ENCODE measurements at places on chromosomes 16 and 17.
A peak's percentile ranks its signal among the peaks of the same experiment; 100 is the strongest.

DNA sequence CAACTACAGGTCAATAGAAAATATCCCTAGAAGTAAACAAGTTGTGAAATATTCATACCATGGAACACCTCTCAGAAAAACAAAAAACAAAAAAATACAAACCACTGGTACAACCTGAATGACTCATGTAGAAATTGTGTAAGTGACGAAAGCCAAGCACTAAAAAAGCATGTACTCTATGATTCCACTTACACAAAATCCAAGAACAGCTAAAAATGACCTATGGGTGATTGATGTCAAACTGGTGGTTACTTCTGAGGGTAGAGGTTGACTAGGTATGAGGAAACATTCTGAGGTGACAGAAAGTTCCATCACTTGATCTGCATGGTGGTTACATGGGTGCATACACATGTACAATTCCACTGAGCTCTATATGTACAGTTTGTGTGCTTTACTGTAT is 31.1 kb downstream of the DHRS7C start:
- DNase-seq: no peak

GRCh38 chr17:29640981-29641642 is 18.4 kb upstream of the CORO6 start:
- no peak for DNase-seq

GRCh38 chr17:30969989-30970830 is 629 bp upstream of the RNF135 start:
- peak; percentile 46 for DNase-seq

- no peak for DNase-seq
Measured at GRCh38 chr16:86858501-86858900, 280.2 kb downstream of the FOXL1 start.

- no peak for DNase-seq
Measured at GRCh38 chr17:5580969-5581368, 3.3 kb downstream of the NLRP1 start.

- no peak for DNase-seq
Measured at GRCh38 chr16:70682239-70683145, 3.4 kb downstream of the MTSS2 start.

DNA sequence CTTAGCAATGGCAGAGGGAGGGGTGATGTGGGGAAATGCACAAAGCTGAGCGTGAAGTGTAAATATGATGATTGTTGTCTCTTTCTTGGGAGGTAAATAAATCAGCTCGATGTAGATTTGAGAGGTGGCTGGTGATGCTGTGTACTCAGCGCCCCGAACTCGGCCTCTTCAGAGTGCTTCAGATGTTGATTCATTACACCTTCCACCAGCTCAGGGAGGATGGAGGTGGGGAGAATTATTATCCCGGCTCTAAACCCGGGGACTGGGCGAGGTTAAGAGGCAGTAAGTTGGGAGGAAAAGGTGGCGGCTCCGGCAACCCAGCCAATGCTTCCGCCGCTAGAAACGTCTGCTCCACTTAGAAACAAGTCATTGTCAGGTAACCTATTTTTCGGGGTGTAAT is 86.5 kb downstream of the RPA1 start:
- no peak for DNase-seq

DNA sequence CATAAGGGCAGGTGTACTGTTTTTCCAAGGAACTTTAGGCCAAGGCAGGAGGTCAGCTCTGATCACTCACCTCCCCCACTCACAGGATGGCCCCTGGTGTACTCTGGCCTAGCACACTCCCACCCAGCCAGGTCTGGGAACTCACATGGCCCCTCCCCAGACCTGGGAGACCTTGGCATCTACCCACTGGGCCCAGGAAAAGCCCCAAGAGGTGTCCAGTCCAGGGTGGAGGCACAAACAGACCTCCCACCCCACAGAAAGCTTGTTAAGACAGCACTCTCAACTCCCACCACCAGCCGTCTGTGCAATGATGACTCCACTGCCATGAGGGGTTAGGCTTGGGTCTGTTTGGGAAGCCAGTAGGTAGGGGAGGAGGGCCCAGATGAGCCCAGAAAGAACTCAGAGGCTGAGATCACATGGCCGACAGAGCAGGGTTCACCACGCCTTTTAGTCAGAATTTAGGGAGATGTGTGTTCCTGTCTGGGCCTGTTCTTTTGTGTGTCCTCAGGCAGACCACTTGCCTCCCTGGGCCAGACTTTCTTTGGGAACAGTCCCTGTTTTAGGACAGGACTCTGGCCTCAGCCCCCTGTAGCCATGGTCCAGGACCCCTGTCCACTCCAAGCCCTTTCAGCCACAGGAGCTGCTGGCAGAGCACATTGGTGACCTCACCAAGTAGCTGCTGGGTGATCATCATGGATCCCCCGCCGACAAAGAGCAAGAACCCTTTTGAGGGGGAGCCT is 12.1 kb upstream of the CBFB start:
- DNase-seq: no peak

- DNase-seq: no peak
Measured at GRCh38 chr17:2347805-2348685, 10.7 kb downstream of the SGSM2 start.

- no peak for DNase-seq
Measured at GRCh38 chr16:68737046-68737729, at the start of gene CDH1. Gene CDH1 (plus strand): TSS chr16:68737292. CDS start chr16:68737416, 124 bp downstream.

- DNase-seq: no peak
Measured at GRCh38 chr17:54935471-54935870, 33.0 kb downstream of the COX11 start.

- no peak for DNase-seq
Measured at GRCh38 chr17:7586673-7587419, 3.0 kb downstream of the SOX15 start.

GRCh38 chr16:68040506-68041288 is 17.6 kb downstream of the DUS2 start:
- DNase-seq: peak; percentile 84

GRCh38 chr17:72342627-72343527 is 222.1 kb downstream of the SOX9 start:
- no peak for DNase-seq

DNA sequence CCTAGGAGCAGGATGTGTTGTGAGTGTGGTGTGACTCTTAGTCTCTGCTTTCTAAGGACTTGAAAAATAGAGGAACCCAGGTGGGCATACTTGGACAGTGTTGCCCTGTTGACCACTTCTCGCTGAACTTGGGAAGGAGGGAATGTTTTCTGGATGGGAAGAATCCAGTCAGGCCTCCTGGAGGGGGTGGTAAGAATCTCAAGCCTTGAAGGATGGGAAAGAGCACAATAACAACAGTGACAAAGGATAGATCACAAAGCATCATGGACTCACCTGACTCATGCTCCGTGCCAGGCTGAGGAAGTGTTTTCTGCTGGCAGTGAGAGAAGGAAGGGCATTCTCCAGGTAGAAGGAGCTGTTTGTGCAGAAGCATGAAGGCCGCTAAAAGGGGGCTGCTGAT is 8.4 kb downstream of the KAT8 start:
- no peak for DNase-seq

DNA sequence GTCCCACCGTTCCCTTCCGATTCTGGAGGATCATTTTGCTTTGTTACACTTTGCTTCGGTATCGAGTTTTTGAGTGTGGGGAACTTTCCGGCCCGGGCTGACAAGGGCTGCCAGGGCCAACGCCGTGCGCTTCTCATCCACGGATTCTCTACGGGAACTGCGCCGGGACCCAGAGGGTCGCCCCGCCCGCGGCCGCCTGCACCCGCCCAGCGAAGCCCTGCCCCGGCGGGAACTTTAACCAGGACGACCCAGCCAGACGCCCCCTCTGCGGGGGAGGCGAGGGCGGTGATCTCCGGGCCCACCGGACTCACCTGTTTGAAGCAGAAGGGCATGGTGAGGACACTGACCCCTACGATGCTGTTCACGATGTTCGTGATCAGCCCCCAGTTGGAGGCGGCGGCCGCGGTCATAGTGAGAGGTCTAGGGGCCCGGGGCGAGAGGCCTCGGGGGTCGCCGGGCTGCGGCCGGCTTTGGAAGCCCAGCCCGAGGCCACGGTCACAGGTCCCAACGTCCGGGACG is 536 bp downstream of the SLC38A10 start:
- DNase-seq: peak; percentile 21

- no peak for DNase-seq
Measured at GRCh38 chr16:2025878-2026460, 733 bp upstream of the NHERF2 start.

DNA sequence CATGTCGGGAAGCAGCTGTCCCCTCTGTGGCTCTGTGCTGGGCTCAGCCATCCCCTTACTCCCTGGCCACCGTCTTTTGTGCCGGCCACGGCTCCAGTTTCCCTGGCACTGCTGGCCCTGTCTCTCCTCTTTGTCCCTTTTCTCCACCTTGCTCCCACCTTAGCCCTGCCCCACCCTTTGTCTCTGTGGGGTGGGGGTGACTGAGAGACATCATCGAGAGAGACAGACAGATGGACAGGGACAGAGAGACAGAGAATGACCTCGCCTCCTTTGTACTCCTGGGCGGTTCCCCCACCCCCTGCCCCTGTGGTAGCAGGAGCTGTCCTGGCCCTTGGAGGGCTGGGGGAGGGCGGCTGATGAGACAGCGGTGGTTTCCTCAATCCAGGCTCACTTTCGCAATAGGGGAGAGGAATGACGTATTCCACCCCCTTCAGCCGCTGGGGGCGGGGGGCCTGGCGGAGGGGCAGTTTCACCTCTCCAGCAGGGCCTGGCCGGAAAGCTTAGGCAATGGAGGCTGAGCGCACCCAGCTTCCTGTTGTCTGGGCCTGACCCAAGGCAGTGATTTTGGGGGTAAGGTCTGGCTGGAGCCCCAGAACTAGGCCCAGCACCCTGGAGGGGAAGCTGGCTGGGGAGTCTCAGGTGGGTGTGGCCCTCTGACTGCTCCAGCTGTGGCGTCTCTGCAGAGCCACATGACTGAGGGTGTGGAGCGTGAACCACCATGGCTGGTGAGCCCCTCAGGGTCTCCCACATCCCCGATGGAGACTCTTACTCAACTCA is 7.3 kb downstream of the FMNL1 start:
- peak; percentile 91 for DNase-seq

DNA sequence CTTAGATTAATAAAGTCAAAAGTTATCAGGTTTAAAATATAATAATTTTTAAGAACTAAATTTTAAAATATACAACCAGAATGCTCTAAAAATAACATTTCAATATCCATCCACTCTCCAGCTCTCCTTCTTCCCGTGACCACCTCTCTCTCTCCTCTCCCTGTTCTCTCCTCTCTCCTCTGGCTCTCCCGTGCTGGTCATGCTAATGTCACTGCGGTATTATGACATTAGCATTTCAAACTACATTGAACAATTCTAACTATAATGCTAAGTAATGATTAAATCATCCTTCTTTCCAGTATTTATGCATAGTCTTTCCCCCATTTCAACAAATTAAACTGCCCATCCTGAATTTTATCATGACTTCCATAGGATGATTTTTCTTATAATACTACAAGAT is 154.7 kb downstream of the CEP112 start:
- no peak for DNase-seq

DNA sequence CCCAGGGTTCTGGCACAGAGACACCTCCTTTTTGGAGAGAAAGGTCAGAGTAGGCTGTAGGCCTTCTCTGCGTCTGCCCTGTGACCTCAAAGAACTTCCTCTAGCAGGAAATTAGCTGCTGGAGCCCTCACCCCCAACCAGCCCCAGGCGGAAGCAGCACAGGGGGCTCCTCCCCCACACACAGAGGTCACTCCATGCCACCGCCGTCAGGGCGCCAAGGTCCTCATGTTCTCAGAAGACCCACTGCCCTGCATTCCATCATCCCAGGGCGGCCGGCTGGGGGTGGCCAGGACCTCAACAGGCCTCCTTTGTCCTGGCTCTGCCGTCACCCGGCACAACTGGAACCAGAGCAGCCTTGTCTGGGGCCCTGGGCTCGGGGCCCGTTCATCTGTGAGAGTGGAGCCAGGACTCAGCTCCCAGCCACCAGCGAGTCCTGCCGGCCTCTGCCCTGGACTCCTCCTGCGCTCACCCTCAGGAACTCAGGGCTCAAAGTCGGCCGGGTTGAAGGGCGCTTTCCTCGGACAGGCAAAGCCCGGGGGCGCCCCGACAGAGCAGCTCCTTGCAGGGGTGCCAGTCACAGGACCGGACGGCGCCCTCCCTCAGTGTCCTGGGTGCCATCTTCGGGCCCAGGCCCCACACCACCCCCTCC is 1.2 kb downstream of the TMC6 start:
- DNase-seq: peak; percentile 86

GRCh38 chr16:35533683-35534082 is 2074.3 kb downstream of the TP53TG3F start:
- no peak for DNase-seq

DNA sequence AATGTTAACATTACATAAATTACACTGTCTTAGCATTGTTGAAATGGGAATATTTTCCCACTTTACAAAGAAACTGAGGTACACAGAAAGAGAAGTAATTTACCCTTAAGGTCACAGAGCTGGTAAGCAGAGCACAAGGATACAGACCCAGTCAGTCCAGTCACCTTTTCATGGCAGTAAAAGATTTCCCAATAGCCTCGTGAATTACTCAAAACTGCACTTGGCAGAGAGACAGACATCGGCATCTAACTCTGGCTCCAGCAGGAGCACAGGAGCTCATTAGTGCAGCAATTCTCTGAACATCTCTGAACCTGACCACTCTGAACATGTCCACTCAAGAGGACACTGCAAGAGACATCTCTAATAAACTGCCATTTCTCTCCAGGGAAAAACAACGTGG is 3.1 kb downstream of the TEX2 start:
- DNase-seq: no peak

DNA sequence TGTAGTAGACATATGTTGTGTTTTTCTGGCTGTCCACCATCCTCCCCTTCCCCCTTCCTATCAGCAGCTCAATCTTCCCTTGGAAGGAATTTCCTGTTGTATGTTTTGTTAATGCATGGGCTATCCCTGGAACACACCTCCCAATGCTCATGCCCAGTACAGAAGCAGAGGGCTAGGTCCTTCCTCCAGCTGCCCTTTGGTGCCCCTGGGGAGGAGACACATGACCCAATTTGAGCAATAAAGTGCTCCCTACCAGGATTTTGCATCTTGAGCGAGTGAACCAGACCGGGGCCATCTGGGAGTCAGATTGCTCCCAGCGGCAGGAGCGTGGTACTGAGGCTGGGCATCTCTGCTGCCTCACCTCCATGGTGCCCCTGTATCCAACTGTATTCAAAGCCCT is 141.5 kb upstream of the MED13 start:
- DNase-seq: no peak

DNA sequence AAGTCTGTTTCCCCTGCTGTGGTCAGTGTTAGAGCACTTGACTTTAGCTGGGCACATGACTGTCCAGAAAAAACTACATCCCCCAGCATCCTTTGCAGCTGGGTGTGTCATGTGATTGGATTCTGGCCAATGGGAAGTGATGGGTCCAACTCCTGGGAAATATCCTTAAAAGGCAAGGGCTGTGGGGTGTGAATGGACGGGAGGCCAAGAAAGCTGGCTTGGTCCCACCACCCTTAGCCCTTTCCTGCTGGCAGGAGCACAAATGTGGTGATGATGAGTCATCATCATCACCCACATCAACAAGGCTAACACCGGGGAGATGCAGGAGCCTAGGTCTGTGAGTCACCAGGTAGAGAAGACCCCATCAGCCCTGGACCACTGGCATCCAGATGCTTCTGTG is 341.7 kb downstream of the C16orf95 start:
- DNase-seq: peak; percentile 23

GRCh38 chr17:47663912-47664623 is 14.3 kb downstream of the KPNB1 start:
- DNase-seq: peak; percentile 69
